Epithelial cell of prostate (primary cell): ENCODE measurements at places on chromosomes 2 and 18.

DNA sequence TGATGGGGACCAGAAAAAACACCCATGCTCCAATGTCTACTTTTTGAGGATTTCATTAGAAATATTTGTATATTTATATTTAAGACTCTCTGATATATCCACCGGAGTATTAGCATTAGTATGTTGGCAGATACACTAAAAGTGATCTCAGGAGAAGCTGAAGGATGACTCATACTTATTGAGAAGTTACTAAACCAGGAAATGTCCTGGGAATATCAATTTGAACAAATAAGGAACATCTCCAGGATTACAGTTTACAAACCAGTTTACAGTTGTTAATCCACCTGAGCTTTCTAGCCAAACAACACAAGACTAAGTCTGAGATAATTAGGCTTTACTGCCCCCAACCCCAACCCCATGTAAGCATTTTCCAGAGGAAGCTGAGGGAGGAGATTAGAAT is 16.1 kb upstream of the DPP4 start:
- DNase-seq: no peak

DNA sequence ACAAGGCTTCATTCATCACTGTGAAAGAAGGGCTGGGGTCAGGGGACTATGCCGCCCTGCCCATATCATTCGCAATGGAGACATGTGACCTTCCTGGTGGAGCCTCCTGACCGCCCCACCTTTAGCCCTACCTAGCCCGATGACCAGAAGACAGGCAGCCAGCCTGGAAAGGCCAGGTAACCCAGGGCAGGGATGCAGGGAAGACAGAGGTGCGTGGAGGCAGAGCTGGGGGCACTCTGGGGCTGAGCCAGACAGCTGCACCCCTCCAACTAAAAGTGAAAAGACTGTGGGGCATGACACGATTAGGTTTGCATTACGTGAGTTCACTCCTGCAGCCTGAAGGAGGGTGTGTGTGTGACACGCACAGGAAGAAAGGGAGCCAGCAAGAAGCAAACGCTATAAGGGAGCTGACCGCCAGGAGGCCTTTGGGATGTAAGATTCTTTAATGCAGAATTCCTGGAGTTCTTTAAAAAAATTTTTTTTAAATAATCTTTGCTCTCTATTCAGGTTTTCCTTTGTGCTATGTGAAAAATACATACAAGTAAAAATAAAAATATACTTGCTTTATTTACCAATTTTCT is 3.7 kb upstream of the HES6 start:
- DNase-seq: no peak

DNA sequence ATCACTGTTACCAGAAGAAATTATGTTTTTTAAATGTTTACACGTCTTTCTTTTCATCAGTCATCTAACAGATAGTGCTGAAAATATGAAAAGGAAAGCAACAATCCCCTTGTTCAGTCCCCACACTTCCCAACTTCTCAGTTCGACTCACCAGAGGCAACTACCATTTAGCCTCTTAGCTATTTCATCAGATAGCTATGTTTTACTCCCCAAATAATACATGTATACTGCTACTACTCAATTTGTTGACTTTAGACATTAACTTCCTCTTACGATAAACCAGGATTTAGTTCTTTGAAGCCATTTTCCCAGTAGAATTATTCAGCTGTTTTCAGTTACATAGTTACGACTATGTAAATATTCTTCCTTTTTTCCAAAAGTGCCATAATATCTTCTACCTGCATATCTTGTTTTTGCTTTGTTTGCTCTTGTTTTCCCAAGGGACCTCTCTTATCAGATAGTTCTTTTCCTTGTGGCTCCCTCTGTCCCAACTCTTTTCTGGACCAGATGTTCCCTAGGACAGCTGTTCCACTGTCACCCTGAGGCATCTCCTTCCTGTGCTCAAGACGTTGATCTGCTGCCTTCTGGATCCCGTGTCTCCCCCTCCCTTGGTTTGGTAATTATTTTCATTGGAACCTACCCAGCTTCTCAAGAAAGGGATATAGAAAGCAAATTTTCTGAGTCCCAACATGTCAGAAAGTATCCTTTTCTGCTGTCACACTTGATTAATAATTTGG is 289.3 kb upstream of the TANK start:
- no peak for DNase-seq

DNA sequence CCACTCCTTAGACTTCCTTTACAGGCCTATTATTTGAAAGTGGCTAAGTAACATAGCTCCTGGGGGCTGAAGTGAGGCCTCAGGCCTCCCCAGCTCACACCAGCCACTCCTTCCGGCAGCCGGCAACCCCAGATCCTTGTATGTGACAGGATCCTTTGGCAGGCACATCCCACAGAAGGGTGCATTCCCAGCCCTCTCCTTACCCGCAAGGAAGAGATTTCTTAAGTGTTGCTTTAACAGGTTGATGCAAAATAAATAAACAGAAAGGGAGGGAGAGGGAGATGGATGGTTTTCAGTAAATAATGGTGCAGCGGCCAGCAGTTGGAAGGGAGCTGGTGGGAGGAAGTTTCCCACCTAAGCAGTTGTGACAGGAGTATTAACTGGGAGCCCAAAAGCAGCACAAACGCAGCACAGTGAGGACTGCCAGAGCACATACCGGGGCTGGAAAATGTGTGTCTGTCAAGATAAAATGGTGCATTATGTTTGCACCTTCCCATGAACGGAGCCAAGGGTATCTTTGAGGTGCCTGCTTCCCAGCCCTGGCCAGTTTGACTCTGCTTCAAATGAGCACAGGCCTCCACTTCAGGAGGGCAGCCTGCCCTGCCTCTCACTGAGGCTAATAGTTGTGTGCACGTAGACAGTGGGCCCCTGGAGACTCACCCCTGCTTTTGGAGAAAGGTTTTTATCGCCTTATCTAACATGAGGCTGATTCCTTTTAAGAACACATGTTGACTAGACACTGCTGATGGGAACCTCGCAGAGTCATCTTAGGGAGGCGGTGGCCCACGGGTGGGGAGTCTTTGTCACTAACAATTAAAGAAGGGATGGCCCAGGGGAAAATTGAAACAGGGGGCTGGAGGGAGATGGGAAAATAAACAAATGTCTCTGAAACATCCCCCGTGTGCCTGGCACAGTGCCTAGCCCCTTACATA is 32.8 kb downstream of the NRP2 start:
- no peak for DNase-seq

- DNase-seq: no peak
Observed at GRCh38 chr18:5993938-5994337, 98.6 kb upstream of the TMEM200C start.
